Esophagus muscularis mucosa (tissue), 4 donors: ENCODE measurements at places on chromosomes 7 and 10.

GRCh38 chr10:80512031-80512526 is 25.6 kb upstream of the SH2D4B start:
- peaks cover 86% of the 10 kb centered on the region for H3K36me3 ChIP-seq
- H3K27me3 ChIP-seq, result no peaks in the 10 kb centered on the region
- no peak overlapping the region for H3K4me3 ChIP-seq
- no peak for DNase-seq
- peaks cover 22% of the 10 kb centered on the region for H3K4me1 ChIP-seq

GRCh38 chr10:17954861-17955260 is 3.1 kb downstream of the SLC39A12 start:
- DNase-seq, result no peak
- H3K36me3 ChIP-seq, result no peaks in the 10 kb centered on the region
- H3K4me3 ChIP-seq, result no peak overlapping the region
- H3K27ac ChIP-seq, result no peak overlapping the region
- no peaks in the 10 kb centered on the region for H3K27me3 ChIP-seq

DNA sequence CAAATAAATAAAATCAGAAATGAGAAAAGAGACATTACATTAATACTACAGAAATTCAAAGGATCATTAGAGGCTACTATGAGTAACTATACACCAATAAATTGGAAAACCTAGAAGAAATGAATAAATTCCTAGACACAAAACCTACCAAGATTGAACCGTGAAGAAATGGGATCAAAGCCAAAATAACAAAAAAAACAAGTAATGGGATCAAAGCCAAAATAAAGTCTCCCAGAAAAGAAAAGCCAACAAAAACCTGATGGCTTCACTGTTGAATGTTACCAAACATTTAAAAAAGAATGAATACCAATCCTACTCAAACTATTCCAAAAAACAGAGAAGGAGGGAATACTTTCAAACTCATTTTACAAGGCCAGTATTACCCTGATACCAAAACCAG is 20.0 kb downstream of the GSDME start:
- H3K4me1 ChIP-seq, result no peaks in the 10 kb centered on the region
- no peaks in the 10 kb centered on the region for H3K27me3 ChIP-seq
- no peaks in the 10 kb centered on the region for H3K36me3 ChIP-seq
- H3K27ac ChIP-seq, result no peak overlapping the region
- no peak for DNase-seq

- no peak overlapping the region for H3K27ac ChIP-seq
- no peaks in the 10 kb centered on the region for H3K36me3 ChIP-seq
- no peak overlapping the region for H3K4me3 ChIP-seq
- peaks cover 22% of the 10 kb centered on the region for H3K4me1 ChIP-seq
- H3K27me3 ChIP-seq, result no peaks in the 10 kb centered on the region
- DNase-seq, result no peak
Measured at GRCh38 chr7:421136-421991, 98.3 kb downstream of the PDGFA start.

- no peaks in the 10 kb centered on the region for H3K36me3 ChIP-seq
- DNase-seq, result no peak
- no peak overlapping the region for H3K27ac ChIP-seq
- H3K27me3 ChIP-seq, result peaks cover 28% of the 10 kb centered on the region
Measured at GRCh38 chr7:158275711-158276413, 311.8 kb downstream of the PTPRN2 start.

GRCh38 chr7:50531928-50532327 is 33.3 kb downstream of the DDC start:
- H3K36me3 ChIP-seq, result no peaks in the 10 kb centered on the region
- H3K4me3 ChIP-seq, result no peak overlapping the region
- no peak overlapping the region for H3K27ac ChIP-seq
- no peaks in the 10 kb centered on the region for H3K4me1 ChIP-seq
- peaks cover 18% of the 10 kb centered on the region for H3K27me3 ChIP-seq

DNA sequence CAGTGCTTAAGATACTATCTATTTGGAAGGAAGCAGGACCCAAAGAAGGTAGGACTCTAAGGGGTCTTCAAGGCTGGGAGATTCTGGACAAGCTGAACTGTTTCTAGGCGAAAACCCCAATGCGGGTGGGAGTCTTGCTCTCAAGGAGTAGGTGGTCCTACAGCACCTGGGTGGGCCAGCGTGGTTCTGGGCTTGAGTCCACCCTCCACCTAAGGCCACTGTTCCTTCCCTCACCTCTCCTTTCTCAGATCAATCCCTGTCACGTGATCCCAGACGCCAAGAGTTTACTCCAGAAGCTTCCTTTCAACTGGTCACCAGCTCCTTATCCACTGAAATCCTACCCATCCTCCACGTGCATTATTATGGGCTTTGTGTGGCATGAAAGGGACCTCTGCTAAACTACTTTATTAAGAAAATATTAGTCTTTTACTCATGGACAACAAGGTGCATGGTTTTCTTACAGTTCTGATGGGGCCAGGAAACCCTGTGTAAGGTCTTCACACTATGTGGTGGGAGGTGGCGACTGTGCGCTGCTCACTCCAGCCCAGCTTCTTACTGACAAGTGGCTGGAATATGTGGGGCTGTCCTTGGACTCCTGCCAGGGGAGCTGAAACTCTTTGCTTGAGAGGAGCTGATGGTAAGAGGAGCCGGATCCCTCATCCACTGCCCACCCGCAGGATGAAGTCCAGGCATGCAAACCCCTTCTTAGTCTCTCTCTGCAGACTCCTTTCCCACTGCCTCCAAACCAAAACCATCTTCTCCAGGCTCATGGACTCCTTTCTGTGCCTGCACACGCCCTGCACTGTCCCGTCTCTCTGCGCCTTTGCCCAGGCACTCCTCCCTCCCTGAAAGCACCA is 1.6 kb downstream of the ZNF746 start:
- DNase-seq, result no peak
- H3K36me3 ChIP-seq, result peaks cover 32% of the 10 kb centered on the region
- H3K4me1 ChIP-seq, result peaks cover 31% of the 10 kb centered on the region
- H3K27ac ChIP-seq, result peak overlapping the region; percentile 93
- no peaks in the 10 kb centered on the region for H3K27me3 ChIP-seq

DNA sequence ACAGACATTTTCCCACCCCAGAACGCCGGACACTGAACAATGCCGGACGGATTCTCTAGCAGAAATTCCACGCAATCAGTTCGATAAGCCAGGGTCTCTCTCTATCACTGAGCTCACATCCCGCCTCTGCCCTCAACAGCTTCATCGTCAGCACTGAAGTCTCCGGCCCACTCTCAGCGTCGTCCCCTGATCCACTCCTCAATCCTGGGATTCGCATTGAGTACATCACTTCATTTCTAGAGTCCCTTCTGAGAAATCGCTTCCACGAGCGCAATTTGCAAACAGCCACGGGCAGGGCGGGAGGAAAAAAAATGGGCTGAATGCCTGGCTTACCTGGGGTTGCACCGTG is 365 bp downstream of the YME1L1 start:
- DNase-seq, result no peak
- peak overlapping the region; percentile 98 for H3K27ac ChIP-seq
- no peaks in the 10 kb centered on the region for H3K27me3 ChIP-seq
- H3K4me3 ChIP-seq, result peak overlapping the region; percentile 79
- peaks cover 16% of the 10 kb centered on the region for H3K4me1 ChIP-seq
- H3K36me3 ChIP-seq, result peaks cover 5% of the 10 kb centered on the region
